ENCODE measurements at places on chromosomes 5 and 9. TPM values are rescaled to one million over a fixed set of nuclear protein-coding genes. Genes with fewer than 3 reads are reported as not detected.
A peak's percentile ranks its signal among the peaks of the same experiment; 100 is the strongest.

Gene GFPT2
- total RNA-seq, result 124 TPM

Gene SLF1
- 21.6 TPM for total RNA-seq

Gene FOXD1
- total RNA-seq, result 62.3 TPM

GRCh38 chr9:123679330-123679987 is 250.5 kb downstream of the DENND1A start:
- DNase-seq, result no peak

DNA sequence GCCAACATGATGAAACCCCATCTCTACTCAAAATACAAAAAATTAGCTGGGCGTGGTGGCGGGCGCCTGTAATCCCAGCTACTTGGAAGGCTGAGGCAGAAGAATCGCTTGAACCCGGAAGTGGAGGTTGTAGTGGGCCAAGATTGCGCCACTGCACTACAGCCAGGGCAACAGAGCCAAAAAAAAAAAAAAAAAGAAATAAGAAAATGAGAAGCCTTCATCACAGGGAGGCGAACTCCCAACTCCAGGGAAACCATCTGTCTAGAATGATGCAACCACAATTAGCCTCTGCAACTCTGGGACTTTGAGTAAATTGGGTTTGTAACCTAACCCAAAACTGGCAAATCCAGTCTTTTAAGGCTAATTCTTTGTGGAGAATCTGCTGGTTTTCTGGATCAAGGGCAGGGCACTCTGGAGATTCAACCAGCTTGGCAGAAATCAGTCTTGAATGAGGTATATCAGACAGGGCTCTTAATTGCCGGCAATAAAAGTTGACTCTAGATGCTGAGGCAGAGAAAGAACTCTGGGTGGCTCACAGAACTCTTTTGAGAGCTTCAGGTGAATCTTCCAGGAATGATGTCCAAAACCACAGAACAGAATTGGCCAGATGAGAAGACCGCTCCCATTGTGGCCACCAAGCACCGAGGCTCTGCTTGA is 9.9 kb downstream of the S100Z start:
- DNase-seq, result no peak

DNA sequence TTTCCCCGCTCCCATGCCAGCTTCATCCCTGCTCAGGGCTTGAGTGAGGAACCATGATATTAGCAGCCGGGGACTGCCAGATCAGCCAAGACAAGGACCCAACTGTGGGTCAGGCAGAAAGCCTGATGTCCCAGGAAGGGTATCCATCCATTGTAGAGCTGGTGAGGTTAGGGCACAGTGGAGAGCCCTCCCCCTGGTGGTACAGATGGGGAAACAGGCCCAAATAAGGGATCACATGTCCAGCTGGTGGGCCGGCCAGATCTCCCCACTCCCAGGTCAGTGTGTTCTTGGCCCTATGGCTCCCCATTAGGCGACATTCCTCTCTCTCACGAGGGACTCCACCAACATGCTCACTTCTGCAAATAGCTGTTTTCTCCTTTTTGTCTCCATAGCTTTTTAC is 9.0 kb downstream of the CDX1 start:
- peak; percentile 53 for DNase-seq

DNA sequence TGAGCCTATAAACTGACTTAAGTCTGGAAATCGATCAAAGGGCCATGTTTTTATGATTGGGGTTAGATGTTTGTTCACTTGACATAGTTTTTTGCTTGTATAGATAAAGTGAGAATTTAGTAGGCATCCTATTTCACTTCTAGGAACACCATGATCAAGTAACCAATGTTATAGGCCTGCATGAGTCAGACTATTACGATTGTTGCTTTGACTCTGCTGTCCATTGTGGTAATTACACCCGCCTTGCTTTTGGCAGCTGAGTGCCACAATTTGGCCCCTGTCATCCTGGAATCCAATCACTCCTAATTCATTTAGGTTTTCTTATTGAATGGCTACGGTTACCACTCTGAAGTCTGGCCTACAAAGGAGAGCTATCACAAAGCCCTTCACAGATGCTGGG is 67.8 kb upstream of the IL33 start:
- no peak for DNase-seq

DNA sequence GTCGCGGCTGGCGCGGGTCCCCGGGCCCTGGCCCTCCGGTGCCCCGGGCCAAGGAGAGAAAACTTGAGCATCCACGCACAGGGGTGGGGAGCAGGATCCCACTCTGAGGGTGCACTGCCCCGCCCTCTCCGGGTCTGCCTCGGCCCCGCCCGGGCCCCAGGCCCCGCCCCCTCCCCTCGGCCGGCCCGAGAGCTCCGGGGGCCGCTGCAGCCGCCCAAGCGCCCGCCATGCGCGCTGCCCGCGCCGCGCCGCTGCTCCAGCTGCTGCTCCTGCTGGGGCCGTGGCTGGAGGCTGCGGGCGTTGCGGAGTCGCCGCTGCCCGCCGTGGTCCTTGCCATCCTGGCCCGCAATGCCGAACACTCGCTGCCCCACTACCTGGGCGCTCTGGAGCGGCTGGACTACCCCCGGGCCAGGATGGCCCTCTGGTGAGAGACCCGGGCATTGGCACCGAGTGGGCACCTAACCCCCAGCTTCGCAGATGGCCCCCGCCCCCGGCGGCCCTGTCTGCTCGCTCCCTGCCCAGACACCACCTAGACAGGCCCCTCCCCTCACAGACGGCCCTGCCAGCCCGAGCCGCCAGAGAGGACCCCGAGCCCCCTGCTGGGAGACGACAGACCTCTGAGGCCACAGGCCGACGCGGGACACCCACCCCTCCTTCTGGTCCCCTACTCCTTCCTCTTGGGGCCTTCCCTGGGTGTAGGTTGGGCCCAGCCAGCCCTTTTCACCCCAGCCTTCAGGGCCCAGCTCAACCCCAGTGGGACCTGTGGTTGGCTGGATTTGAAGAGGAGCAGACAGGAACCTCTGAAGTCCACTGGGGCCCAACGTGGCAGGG is at the start of gene CERCAM:
Gene CERCAM, plus strand, starts transcription at position 207 of the 831 bp plus-strand sequence. Its CDS starts 21 bp downstream, at position 228.
- peak; percentile 79 for DNase-seq

All from Daoy (cell line).